ENCODE measurements at places on chromosomes 7 and 10. TPM values are rescaled to one million over a fixed set of nuclear protein-coding genes. Genes with fewer than 3 reads are reported as not detected.

DNA sequence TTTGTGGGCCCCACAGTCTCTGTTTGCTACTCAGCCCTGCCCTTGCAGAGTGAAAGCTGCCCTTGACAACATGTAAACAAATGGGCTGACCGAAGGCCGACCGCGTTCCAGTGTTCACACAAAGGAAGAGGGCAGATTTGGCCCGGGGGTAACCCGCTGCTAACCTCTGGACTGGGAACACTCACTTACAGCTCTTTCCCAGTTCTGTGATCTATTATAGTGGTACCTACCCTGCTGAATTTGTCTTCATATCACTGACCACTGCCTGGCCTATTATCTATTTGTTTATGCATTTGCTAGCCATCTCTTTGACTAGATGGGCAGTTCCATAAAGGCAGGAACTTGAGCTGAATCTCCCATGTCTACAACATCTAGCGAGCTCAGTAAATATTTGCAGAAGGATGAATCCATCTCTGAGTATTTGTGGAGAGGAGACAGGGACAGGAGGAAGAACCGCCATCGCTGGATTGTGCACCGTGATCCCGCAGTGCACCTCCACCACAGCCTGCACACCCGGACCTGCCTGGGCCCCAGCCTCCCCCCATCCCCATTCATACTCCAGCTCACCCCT lies 15.2 kb downstream of the SLC29A3 start:
- no peak overlapping the region for H3K4me3 ChIP-seq
- no peaks in the 10 kb centered on the region for H3K36me3 ChIP-seq
- H3K27ac ChIP-seq, result no peak overlapping the region
- peaks cover 3% of the 10 kb centered on the region for H3K4me1 ChIP-seq
- H3K27me3 ChIP-seq, result no peaks in the 10 kb centered on the region

Gene PAPOLB
- polyA plus RNA-seq, result not detected

Gene ANKRD2
- polyA plus RNA-seq, result 1.6 TPM

GRCh38 chr7:99928994-99929729 lies at the start of gene GJC3:
GJC3 (minus strand) TSS chr7:99929620; CDS start chr7:99929620, 0 bp downstream.
- H3K4me3 ChIP-seq, result no peak within 1 kb of the TSS
- H3K27ac ChIP-seq, result no peak within 1 kb of the TSS
- no peaks in the 10 kb centered on the region for H3K36me3 ChIP-seq
- no peaks in the 10 kb centered on the region for H3K27me3 ChIP-seq

- no peaks in the 10 kb centered on the region for H3K27me3 ChIP-seq
- H3K4me3 ChIP-seq, result no peak overlapping the region
- H3K27ac ChIP-seq, result peak overlapping the region; percentile 44
- DNase-seq, result peak; percentile 44
- no peaks in the 10 kb centered on the region for H3K36me3 ChIP-seq
Measured at GRCh38 chr7:88140947-88141346, 78.9 kb downstream of the SRI start.

- H3K27ac ChIP-seq, result no peak overlapping the region
- H3K4me3 ChIP-seq, result no peak overlapping the region
- DNase-seq, result no peak
Measured at GRCh38 chr7:35604595-35604994, 90.3 kb downstream of the HERPUD2 start.

Gene MCU
- 7.8 TPM for polyA plus RNA-seq

- peaks cover under 1% of the 10 kb centered on the region for H3K4me1 ChIP-seq
- no peaks in the 10 kb centered on the region for H3K27me3 ChIP-seq
- no peak overlapping the region for H3K4me3 ChIP-seq
Measured at GRCh38 chr7:76122516-76123239, 74.8 kb downstream of the MDH2 start.

Gene ZNF485
- polyA plus RNA-seq, result 2.8 TPM

Gene EDRF1
- 25.3 TPM for polyA plus RNA-seq

Gene C10orf53
- polyA plus RNA-seq, result not detected

- no peaks in the 10 kb centered on the region for H3K36me3 ChIP-seq
- no peaks in the 10 kb centered on the region for H3K27me3 ChIP-seq
- no peaks in the 10 kb centered on the region for H3K4me1 ChIP-seq
Measured at GRCh38 chr10:26048756-26049155, 114.7 kb downstream of the MYO3A start.

DNA sequence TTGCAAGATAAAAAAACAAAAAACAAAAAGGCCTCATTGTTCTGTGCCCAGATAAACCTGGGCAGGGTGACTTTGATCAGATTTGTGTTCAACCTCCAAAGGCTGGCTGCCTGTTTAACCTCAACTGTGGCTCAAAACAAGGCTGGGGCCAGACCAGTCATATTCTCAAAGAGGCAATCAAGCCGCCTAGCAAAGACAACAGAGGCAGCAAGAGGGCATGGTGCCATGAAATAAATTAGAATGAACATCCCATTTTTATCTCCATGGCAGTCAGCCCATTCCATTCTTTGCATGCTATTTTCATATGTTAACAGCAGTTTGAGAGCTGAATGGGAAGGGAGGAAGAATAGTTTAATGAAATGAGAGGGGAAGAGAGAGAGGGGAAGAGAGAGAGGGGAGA lies 1150.3 kb downstream of the TYW1 start:
- H3K27ac ChIP-seq, result no peak overlapping the region
- no peak overlapping the region for H3K4me3 ChIP-seq
- DNase-seq, result no peak
- H3K4me1 ChIP-seq, result no peaks in the 10 kb centered on the region
- no peaks in the 10 kb centered on the region for H3K27me3 ChIP-seq

DNA sequence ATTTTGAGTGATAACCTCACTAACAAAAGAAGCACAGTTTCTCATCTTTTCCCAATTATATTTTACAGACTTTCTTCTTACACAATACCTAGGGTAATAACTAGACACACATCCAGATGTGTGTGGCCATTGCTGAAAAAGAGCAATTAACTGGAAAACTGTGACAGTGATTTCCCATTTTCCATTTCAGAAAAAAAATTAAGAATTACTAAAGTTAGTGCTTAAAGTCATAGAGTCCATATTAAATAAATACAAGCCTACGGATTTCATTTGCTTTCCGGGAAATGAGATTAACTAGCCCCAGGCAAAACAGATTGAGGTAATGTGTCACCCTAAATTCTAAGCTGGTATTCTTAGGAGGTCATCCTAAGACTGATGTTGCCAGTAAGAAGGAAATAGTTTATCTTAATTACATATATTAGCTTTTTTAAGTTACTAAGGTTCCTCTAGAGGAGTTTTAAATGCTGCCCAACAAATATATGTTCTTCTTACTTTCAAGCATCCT lies 10.2 kb upstream of the MACC1 start:
- H3K36me3 ChIP-seq, result no peaks in the 10 kb centered on the region
- no peak overlapping the region for H3K27ac ChIP-seq
- no peaks in the 10 kb centered on the region for H3K27me3 ChIP-seq
- no peak overlapping the region for H3K4me3 ChIP-seq
- DNase-seq, result no peak
- H3K4me1 ChIP-seq, result no peaks in the 10 kb centered on the region

Gene ARHGAP21
- polyA plus RNA-seq, result 14.6 TPM

Gene AGR3
- 5.6 TPM for polyA plus RNA-seq

GRCh38 chr7:28592861-28593260 lies 180.5 kb downstream of the CREB5 start:
- no peaks in the 10 kb centered on the region for H3K36me3 ChIP-seq
- no peak for DNase-seq
- H3K27me3 ChIP-seq, result no peaks in the 10 kb centered on the region
- no peak overlapping the region for H3K4me3 ChIP-seq
- no peak overlapping the region for H3K27ac ChIP-seq
- no peaks in the 10 kb centered on the region for H3K4me1 ChIP-seq

Gene LLCFC1
- polyA plus RNA-seq, result not detected

- H3K27ac ChIP-seq, result no peak within 1 kb of the TSS
- DNase-seq, result no peak
- no peaks in the 10 kb centered on the region for H3K36me3 ChIP-seq
- no peaks in the 10 kb centered on the region for H3K27me3 ChIP-seq
- H3K4me1 ChIP-seq, result no peaks in the 10 kb centered on the region
Measured at GRCh38 chr10:133453516-133454203, at the start of gene SCART1. SCART1 (plus strand) TSS chr10:133453945; CDS start chr10:133453998, 53 bp downstream.

- no peak overlapping the region for H3K4me3 ChIP-seq
- no peaks in the 10 kb centered on the region for H3K27me3 ChIP-seq
- no peaks in the 10 kb centered on the region for H3K4me1 ChIP-seq
- no peak for DNase-seq
- no peaks in the 10 kb centered on the region for H3K36me3 ChIP-seq
- H3K27ac ChIP-seq, result no peak overlapping the region
Measured at GRCh38 chr7:7321681-7322080, 139.3 kb downstream of the C1GALT1 start.

DNA sequence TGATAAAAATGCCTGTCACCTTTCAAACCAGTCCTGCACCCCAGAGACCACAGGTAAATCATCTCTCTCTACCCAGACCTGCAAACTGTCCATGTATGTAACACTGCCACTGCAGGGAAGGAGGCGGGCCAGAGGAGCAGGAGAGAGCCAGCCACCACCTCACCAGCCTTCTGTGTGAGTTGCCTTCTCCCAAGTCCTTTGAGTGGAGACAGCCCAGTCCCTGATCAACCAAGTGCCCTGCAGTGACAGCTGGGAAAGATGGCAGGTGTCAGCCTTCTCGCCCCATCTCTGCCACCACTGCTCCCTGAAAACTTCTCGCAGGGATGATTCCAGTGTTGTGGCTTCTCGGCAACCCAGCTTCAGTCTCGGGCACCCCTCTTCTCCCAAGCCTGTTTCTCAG lies 42.4 kb downstream of the MTURN start:
- no peak overlapping the region for H3K27ac ChIP-seq
- no peaks in the 10 kb centered on the region for H3K27me3 ChIP-seq
- no peak overlapping the region for H3K4me3 ChIP-seq

DNA sequence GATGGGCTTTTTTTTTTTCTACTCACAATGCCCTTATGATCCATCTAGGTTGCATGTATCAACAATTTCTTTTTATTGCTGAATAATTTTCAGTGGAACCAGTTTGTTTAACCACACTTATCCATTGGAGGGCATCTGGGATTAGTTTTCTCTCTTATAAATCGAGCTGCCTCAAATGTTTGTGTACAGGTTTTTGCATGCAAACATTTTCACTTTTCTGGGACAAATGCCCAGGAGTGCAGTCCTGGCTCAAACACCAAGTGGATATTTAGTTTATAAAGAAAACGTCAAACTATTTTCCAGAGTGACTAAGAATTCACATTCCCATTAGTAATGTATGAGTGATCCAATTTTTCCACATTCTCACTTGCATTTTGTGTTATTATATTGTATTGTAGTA lies 313.4 kb downstream of the CXCL12 start:
- H3K4me3 ChIP-seq, result no peak overlapping the region
- H3K36me3 ChIP-seq, result no peaks in the 10 kb centered on the region
- no peak overlapping the region for H3K27ac ChIP-seq
- peaks cover 7% of the 10 kb centered on the region for H3K4me1 ChIP-seq
- DNase-seq, result no peak

- no peaks in the 10 kb centered on the region for H3K36me3 ChIP-seq
- H3K27ac ChIP-seq, result no peak overlapping the region
- H3K4me3 ChIP-seq, result no peak overlapping the region
- no peak for DNase-seq
- no peaks in the 10 kb centered on the region for H3K27me3 ChIP-seq
Measured at GRCh38 chr10:70190581-70190980, 20.3 kb upstream of the SAR1A start.

- no peak for DNase-seq
- H3K4me1 ChIP-seq, result no peaks in the 10 kb centered on the region
- no peak overlapping the region for H3K27ac ChIP-seq
- no peaks in the 10 kb centered on the region for H3K27me3 ChIP-seq
- H3K4me3 ChIP-seq, result no peak overlapping the region
Measured at GRCh38 chr10:43264344-43264964, 2.4 kb downstream of the RASGEF1A start.

GRCh38 chr10:81068460-81068859 lies 530.8 kb downstream of the SH2D4B start:
- H3K36me3 ChIP-seq, result no peaks in the 10 kb centered on the region
- no peak overlapping the region for H3K4me3 ChIP-seq
- no peak for DNase-seq
- no peaks in the 10 kb centered on the region for H3K4me1 ChIP-seq

Data from pancreas (tissue), 10 donors.